ENCODE measurements at places on chromosomes 11 and 22.

- DNase-seq = no peak
These were observed 55.4 kb downstream of the ST14 start for GRCh38 chr11:130214861-130215530.

- no peak for DNase-seq
These were observed 22.3 kb downstream of the MMP27 start for GRCh38 chr11:102683277-102683676.

- no peak for DNase-seq
These were observed 125.9 kb upstream of the B3GAT1 start for GRCh38 chr11:134537941-134538340.

- peak; percentile 31 for DNase-seq
These were observed 1.5 kb downstream of the IGSF9B start for GRCh38 chr11:133955081-133955891.

DNA sequence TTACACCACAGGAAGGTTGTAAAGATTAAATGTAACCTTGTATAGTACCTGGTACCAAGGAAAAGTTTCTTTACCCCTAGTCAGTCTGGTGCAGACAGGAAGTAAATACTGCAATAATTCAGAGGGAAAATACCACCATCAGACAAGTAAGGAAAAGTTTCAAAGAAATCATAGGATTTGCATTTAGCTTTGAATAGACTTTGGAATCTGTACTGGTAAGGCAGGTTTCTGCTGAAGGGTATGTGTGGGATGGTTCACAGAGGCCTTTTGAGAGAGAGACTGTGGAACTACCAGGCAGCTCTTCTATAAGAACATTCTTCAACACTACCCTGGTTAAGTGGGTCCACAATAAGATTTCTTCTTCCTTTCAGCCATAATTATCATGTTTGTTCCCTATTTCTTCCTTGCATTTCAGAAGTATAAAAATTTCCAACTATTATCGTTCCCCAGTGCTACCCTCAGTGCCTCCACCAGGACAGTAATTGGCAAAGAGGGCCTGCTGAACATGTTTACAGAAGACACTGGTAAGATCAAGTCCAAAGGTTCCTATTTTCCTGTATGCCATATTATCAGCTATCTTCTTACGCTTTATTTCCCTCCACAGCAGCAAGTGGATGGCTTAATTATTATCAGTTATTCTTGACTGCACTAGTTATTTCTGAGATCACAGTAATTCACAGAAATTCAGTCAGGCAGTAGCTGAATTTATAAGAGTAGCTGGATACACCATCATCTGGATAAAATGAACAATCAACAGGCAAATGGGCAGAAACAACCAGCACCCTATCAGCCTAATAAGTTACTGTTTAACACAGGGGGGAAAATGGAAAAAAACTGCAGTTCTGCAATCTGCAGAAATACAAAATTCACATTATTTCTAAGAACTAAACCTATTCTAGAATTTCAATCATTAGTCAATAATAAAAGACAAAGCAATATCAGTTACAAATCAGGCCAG is 48.5 kb downstream of the PITPNB start:
- DNase-seq = no peak

DNA sequence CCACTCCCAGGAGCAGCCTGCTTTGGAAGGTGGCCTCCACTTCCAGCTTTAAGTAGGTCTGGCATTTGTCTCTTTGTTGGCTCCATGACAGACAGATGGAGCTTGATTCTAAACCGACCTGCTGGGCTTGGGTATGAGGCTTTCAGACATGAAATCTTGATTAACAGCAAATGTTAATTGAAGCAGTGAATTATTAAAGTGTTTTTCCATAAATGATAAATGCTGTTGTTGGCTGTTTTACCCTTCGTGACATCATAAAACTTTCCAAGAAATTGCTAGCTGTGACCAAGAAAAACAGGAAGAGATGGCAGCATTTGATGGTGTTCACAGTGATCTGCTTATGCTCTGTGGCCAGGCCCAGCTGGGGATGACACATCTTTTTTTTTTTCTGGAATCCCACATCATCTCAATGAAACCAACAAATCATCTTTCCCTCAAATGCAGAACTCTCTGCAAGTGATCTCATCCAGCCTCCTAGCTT is 66.1 kb downstream of the RBMXL2 start:
- no peak for DNase-seq

DNA sequence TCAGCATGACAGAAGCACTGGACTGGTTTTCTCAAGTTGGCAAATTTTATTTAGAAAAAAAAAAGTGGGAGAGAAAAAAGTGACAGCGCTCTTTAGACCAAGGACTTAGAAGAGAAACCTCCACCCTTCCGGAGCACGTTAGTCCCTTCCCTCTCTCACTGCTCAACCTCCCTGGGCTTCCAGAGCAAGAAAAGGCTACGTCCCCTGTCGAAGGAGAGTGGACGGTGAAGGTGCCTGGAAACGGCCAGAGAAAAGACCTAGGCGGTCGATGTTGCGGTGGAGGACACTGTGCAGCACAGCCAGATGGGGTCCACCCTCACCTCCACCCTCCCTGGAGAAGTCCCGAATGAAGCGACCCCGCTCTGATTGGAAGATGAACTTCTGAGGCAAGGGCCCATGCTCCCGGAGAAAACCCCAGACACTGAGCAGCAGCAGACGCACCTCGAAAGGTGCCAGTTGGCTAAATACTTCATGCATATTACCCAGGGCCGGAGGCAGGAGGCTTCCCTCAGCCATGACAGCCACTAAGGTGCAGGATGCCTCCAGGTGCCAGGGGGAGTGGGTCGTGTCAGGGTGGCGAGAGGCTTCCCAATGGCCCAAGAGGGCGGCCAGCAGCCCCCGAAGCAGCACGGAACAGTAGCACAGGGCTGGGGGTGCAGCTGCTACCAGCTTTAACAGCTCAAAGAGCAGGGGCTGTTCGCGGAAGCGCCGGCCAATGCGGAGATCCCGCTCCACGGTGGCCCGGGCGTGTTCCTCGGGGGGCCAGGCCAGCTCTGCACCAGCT is 604 bp upstream of the GANAB start:
- DNase-seq = no peak

GRCh38 chr11:64015935-64016845 is 19.5 kb upstream of the FLRT1 start:
- no peak for DNase-seq

- peak; percentile 59 for DNase-seq
These were observed 164.6 kb downstream of the ETS1 start for GRCh38 chr11:128422576-128423370.

DNA sequence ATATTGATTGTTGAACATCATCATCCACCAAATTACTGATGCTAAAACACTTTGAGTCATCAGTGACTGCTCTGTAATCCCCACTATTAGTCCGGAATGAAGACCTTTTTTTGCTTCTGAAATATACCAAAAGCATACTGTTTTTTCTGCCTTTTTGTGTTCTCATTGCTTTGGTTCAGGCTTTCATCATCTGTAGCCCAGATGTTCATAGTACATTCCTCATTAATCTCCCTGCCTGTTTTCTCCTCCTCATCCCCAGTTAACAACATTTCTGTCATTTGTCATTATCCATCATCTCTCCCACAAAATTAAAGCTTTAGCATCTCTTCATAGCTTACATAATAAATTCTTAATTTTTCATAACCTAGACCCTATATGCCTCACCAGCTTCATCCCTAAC is 9.2 kb downstream of the CEP57 start:
- DNase-seq = no peak

DNA sequence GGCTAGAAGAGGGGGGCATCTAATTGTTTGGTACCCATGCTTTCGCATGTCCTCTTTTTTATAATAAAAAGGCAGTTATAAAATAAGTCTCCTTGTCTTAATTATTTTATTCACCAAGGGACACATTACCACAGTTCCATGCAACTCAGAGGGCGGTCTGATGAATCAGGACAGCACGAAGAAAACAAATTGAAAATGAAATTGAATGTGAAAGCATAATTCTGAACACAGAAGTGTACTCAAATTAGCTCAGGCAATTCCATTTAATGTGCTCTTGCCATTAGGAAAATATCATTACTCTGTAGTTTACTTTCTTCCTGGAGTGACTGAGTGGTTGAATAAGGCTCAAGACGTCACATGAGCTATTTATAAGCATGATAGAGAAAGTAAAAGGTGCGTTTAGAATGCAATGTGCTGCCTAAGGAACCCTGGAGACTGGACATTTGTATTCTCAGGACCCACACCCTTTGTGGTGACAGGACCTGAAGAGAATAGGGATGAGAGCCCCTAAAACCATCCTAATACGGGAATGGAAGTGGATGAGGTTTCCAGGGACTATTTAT is 59.6 kb downstream of the MTNR1B start:
- no peak for DNase-seq

DNA sequence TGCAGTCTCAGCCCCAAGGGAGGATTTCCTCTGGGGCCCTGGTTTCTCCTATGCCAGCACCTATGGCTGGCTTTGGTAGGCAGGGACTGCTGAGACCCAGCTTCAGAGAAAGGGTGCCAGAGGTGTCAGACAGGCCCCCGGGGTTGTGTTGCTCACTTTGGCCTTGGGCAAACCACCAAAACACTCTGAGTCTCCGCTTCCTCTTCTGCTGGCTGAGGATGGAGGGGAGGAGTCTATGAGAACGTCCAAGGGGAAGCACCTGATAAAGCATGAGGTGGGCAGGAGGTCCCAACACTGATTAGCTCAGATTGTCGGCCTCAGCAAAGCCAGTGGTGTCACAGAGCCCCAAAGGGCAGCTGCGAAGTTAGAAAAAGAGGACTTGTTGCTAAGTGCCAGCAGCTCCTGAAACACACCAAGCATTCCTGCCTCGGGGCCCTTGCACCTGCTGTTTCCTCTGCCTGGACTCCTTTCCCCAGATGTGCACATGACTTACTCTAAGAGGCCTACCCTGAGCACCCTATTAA is 10.5 kb downstream of the SMTNL1 start:
- DNase-seq = peak; percentile 68

DNA sequence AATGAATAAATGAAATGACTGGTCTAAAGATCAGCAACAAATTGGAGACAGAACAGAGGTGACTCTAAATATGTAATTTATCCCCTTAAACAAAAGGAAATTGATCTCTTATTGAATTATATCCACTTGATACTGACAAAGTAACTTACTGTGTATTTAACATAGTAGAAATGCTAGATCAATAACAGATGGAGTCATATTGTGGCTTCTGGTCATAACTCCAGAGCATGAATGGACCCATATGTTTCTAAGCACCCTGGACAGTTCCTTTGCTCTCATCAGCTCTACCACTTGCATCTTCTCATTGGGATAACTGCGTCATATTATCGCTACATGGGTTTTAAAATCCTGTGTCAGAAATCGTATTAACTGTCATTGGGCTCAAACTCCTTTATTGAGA is 222.3 kb downstream of the ETS1 start:
- peak; percentile 33 for DNase-seq

DNA sequence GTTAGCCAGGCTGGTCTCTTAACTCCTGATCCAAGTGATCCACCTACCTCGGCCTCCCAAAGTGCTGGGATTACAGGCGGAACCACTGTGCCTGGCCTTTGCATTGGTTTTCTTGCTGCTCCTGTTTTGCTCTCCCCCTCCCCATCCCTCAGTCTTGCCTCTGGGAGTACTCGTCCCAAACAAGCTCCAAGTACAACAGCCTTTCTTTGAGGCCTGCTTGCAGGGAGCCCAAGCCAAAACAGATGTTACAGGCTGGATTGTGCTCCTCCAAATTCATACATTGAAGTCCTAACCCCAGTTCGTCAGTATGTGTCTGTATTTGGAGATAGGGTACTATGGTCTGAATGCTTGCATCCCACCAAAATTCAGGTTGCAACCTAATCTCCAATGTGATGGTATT is 8.6 kb downstream of the IGLL1 start:
- no peak for DNase-seq

GRCh38 chr22:38205261-38206128 is 3.7 kb downstream of the MAFF start:
- DNase-seq = no peak

DNA sequence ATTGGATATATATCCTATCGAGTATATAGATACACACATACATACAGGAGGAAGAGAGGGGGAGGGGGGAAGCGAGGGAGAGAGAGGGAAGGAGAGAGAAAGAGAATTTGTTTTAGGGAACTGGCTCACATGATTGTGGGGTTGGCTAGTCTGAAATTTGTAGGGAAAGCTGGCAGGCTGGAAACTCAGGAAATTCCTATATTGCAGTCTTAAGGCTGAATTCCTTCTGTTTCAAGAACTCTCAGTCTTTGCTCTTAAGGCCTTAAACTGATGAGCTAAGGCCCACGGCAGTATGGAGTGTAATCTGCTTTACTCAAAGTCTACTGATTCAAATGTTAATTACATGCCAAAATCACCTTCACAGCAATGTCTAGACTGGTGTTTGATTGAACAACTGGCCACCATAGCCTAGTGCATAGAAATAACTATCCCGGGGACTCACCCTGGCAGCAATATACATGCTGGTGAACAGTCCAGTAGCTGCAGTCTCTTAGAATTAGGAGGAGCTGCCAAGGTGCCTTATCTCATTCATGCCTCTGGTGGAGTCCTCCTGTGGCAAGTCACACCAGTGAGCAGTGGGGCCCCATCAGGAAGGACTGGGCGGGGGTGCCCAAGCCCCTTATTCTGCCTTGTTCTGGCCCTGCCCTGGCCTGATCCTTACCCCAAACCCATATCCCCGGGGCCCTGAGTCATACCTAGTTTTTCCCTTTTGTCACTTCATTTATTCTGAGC is 59.7 kb upstream of the AMPD3 start:
- DNase-seq = no peak

DNA sequence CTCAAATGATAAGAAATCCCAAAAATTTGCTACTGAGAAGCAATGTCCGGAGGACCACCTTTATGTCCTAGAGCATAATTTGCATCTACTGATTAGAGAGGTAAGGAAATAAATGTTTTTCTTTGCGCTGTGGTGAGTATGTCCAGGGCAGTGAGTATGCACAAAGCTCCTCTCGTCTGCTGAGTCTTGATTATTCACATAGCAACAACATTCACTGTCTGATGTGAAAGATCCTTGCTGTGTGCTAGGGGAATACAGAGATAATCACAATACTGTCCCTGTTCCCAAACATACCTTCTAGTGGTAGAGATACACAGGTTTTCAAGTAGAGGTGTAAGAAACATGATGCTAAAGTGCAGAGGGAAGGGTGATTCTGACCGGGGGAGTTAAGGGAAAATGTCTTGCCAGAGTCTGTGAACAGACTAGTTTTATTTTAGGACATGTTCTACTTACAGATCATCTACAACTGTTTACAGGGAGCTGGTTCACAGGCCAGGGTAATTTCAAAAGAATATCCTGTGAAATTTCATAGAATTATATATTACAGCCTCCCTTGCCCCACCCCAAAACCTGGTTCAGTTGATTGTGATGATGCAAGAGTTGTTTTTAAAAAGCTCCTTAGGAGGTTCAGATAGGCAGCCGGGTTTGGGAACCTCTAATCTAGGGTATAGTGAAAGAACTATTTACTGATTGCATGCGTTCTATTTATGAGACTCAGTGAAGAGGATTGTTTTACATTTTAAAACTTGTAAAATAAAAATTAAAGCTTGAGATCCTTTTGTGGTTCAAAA is 12.6 kb downstream of the MED17 start:
- DNase-seq = no peak

- peak; percentile 70 for DNase-seq
These were observed 8.2 kb downstream of the PDGFB start for GRCh38 chr22:39236321-39237317.

GRCh38 chr11:110377434-110377833 is 52.3 kb upstream of the FDX1 start:
- no peak for DNase-seq

- no peak for DNase-seq
These were observed 119.5 kb upstream of the GRIA4 start for GRCh38 chr11:105490333-105490732.
